NCI-H1092 (cell line): ENCODE measurements at places on chromosomes 7 and 10.

GRCh38 chr10:86673216-86673826, 5.0 kb downstream of the LDB3 start:
- no peak for DNase-seq

- DNase-seq, result no peak
Observed at GRCh38 chr10:88990384-88991160, at the start of gene FAS. FAS (plus strand) TSS chr10:88990798; CDS start chr10:88990877, 79 bp downstream.

DNA sequence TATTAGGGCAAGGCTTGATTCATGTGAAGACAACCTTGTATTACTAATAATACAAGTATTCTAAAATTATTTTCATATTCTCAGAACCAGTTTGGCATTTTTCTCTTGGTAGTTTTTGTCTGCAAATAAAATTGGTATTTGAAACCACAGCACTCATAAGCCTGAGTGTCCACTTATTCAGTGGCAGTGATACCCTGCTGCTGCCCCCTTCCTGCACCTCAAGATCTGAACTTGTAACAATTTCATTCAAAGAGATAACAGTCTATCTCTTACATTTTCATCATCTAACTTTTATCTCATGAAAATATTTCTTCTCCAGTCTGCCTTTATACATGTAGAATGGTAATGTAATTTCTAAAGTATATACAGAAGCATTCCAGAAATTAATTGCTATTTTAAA, 9.3 kb downstream of the TFAM start:
- DNase-seq, result no peak

DNA sequence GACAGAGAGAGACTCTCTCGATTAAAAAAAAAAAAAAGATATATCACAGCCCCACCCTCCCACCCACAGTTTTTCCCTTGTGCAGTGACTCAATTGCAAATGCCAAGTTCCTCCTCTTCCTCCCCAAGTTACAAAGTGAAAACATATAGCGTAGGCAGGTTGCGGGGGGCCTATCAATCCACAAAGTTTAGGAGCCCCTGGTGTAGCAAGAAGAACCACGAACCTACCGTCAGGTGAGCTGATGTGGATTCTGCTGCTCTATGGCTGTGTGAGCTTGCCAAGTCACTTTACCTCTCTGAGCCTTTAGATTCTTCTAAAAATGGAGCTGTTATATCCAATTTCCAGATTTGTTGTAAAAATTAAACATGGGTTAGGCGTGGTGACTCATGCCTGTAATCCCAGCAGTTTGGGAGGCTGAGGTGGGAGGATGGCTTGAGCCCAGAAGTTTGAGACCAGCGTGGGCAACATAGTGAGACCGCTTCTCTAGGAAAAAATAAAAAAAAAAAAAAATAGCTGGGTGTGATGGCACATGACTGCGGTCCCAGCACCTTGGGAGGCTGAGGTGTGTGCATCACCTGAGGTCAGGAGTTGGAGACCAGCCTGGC, 8.2 kb upstream of the RHBDD2 start:
- no peak for DNase-seq

DNA sequence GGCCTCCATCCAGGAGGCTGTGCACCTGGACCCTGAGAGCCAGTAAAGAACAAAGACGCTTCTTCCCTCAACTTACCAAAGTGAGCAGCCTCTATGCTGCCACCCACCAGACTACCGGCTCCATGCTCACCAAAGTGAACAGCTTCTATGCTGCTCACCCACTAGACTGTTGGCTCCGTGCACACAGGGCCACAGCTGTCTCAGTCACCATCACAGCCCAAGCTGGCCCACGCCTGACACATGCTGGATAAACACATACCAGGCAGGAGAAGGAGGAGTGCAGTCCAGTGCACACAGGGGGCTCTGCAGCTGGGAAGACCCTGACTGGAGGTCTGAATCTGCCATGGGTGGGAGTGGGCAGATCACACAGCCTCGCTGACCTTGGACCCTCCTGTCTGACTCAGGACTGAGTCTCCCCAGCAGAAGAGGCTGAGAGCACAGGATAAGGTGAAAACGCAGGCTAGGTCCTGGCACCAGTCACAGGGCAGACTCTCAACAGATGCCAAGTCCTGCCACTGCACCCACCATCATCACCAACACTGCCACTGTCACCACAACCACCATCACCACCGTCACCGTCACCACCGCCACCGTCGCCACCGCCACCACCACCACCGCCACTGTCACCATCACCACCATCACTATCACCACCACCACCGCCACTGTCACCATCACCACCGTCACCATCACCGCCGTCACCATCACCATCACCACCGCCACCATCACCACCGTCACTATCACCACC, 130.9 kb downstream of the MAD1L1 start:
- DNase-seq, result no peak

- DNase-seq, result no peak
Observed at GRCh38 chr10:42911359-42911758, 128.8 kb downstream of the BMS1 start.

- DNase-seq, result no peak
Observed at GRCh38 chr7:116588225-116588624, 63.4 kb downstream of the CAV1 start.

DNA sequence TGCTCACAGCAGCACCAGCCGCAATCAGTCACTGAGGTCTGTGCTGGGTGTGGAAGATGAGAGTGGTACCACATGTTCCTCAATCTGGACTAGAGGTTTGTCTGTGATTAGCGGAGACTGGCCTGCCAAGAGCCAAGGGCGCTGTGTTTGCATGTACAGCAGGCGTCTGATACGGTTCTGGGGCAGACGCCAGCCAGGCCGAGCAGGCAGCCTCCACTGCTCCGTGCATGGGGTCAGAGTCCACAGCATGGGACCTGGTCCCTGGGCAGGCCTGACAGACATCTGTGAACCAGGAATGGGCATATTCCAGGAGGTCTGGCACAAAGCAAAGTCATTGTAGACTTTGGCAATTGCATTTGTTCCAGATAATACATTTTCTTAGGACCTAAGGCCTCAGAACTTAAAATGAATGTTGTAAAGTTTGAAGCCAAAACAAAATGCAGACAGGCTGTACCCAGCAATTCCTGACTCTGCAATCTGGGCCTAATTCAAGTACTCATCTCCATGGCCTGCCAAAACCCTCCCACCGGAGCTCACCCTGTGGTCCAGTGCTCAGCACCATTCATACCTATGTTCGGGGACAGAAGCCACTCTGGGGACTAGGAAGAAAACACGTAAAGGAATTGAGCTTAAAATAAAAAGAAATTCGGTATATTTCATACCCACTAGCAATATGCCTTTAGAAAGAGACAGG, 50.0 kb upstream of the FAM20C start:
- DNase-seq, result no peak

DNA sequence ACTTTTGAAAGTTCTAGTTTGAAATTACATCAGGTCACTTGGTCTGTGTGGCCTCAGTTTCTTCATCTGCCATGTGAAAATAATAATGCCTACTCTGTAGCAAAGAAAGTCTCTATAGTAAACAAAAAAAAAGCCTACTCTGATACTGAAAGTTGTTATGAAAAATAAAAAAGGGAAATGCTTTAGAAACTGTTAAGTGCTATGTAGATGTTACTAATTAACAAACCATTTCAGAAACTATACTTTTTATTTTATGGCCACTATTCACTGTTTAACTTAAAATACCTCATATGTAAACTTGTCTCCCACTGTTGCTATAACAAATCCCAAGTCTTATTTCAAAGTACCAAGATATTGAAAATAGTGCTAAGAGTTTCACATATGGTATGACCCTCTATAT, 50.6 kb downstream of the CFTR start:
- DNase-seq, result no peak

GRCh38 chr10:131733596-131733995, 167.2 kb upstream of the PPP2R2D start:
- DNase-seq, result no peak

- no peak for DNase-seq
Observed at GRCh38 chr10:96846395-96846794, 14.3 kb downstream of the LCOR start.

DNA sequence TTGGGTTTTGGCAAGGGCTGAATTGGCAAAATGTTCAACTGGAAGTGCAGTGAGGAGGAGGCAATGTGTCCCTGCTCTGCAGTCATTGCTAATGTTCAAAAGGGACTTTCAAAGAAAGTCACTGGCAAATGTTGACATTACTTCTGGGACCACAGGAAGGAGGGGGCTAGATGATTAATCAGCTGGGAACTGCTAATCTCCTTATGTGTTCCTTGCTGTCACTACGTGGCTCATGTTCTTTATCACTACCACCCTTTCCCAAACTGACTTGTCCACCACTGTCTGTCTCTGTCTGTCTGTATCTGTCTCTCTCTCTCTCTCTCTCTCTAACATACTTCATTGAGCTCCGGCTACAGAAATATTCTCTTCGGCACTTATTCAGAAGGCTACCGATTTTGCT, 86.9 kb upstream of the MTPN start:
- DNase-seq, result no peak

DNA sequence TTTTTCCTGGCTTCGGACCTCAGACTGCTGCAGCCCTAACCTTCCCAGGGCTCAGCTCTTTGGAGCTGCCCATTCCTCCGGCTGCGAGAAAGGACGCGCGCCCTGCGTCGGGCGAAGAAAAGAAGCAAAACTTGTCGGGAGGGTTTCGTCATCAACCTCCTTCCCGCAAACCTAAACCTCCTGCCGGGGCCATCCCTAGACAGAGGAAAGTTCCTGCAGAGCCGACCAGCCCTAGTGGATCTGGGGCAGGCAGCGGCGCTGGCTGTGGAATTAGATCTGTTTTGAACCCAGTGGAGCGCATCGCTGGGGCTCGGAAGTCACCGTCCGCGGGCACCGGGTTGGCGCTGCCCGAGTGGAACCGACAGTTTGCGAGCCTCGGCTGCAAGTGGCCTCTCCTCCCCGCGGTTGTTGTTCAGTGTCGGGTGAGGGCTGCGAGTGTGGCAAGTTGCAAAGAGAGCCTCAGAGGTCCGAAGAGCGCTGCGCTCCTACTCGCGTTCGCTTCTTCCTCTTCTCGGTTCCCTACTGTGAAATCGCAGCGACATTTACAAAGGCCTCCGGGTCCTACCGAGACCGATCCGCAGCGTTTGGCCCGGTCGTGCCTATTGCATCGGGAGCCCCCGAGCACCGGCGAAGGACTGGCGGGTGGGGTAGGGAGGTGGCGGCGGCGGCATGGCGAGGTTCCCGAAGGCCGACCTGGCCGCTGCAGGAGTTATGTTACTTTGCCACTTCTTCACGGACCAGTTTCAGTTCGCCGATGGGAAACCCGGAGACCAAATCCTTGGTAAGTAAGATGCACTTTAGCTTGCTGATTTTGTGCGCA, at the start of gene PLXDC2:
Gene PLXDC2 (plus strand): TSS at position 22 of the 820 bp plus-strand sequence.
- no peak for DNase-seq

DNA sequence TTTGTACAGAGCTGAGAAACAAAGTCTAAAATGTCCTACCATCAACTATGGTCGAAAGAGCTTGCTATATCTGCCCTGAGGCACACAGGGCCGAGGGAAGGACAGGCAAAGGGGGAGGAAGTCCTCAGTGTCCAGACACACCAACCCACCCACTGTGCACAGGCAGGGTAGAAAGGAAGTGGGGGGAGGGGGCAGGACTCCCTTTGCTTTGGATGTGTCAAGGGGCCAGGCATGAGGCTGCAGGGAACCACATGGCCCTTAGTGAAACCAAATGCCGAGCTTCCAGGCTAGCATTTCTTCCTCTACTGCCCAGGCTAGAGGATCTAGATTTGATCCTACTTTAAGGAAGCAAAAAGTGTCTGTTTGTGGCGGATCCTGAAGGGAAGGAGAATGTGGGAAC, 28.6 kb downstream of the KCNH2 start:
- DNase-seq, result no peak

GRCh38 chr7:96837593-96837992, 127.9 kb upstream of the SEM1 start:
- no peak for DNase-seq

DNA sequence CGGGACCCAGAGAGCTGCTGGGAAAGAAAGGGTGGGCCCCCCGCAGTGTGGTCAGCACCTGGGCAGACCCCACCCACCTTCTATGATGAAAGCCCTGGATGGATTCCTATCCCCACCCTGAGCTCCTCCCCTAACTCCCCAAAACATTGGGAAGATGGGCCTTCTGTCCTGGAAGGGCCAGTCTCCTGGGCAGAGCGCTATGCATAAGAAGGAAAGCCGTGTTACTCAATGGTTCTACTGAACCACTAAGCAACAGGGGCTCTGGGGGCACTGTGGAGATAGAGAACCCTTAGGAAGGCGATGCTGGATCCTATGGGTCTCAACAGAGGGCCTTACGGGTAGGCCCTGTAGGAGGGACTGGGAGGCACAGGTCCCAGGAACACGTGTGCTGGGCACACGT, 30.7 kb upstream of the INSIG1 start:
- no peak for DNase-seq

- DNase-seq, result no peak
Observed at GRCh38 chr10:70053218-70053840, 683 bp downstream of the MACROH2A2 start.

DNA sequence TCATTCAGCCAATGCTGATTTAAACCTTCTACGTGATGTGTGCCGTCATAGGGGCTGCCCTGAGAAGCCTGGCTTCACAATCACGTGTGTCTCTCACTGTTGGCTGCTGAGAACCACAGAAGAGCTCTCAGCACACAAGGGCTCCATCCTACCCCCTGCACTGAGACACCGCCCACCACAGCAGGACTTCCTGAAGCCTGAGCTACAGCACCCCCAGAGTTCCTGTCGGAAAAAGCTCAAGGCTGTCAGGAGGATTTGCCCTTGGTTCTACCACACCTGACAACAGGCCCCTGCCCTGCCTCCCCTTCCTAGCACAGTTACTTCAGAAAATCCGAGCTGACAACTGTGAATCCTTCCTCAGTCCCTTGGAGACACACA, 191.9 kb downstream of the MAD1L1 start:
- DNase-seq, result no peak

GRCh38 chr10:14186245-14186644, 144.5 kb downstream of the FRMD4A start:
- no peak for DNase-seq

- peak; percentile 96 for DNase-seq
Observed at GRCh38 chr7:2157473-2158279, 75.1 kb downstream of the MAD1L1 start.

- no peak for DNase-seq
Observed at GRCh38 chr10:24462889-24463552, 254.1 kb downstream of the KIAA1217 start.

GRCh38 chr10:118002581-118002980, 44.2 kb downstream of the RAB11FIP2 start:
- no peak for DNase-seq

- no peak for DNase-seq
Observed at GRCh38 chr10:9311702-9312499, 1257.4 kb downstream of the GATA3 start.

DNA sequence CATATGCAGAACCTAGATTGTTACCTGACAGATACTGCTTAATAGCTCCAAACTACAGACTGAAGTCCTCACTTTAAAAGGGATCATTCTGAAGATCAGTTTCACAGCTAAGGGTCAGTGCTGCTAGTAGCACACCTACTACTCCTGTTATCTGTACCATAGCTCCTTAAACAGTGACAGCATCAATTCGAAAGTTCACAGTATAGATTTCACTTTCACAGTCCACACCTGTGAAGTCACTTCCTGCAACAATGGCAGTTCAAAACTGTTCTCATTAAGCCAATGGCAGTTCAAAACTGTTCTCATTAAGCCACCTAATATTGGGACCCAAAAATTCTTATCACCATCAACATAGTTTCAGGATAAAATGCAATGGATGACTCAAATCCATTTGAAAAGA, 10.7 kb upstream of the FHIP2A start:
- DNase-seq, result no peak
